ENCODE measurements at places on chromosomes 3 and 15.

- DNase-seq: no peak
These were observed 174.8 kb upstream of the BHLHE40 start for GRCh38 chr3:4804161-4805058.

DNA sequence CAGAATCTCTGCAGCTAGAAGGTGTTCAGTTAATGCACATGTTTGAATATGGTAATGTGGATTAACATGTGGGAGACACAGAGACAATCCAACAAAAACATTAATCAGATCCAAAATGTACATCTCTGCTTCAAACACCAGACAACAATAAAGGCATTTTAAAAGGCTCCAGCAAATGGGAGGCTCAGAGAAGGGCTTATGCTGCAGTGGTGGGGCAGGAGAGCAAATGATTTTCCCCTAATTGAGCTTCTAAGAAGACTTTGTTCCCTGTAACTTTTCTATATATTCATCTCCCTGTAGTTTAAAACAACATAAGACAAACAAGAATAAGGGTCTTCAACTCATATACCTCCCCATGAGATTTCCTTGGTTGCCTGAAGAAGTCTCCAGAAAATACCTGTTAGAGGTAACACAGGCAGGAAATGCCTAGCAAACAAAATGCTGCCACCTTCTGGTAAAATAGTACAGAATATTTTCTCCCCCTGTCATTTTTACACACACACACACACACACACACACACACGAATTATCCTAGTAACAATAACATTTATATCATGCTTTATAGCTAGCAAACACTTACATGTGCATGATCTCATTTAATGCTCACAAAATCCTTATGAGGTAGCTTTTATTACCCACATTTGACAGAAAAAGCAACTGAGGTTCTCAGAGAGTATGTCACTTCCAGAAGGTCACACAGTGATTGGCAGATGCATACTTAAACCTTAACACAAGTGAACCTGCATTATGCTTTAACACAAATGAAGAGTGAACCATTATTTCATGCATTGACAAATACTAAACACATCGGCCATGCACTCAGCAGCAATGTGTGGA is 123.4 kb upstream of the MB21D2 start:
- no peak for DNase-seq

- DNase-seq: no peak
These were observed 13.1 kb upstream of the ANP32A start for GRCh38 chr15:68833700-68834331.

DNA sequence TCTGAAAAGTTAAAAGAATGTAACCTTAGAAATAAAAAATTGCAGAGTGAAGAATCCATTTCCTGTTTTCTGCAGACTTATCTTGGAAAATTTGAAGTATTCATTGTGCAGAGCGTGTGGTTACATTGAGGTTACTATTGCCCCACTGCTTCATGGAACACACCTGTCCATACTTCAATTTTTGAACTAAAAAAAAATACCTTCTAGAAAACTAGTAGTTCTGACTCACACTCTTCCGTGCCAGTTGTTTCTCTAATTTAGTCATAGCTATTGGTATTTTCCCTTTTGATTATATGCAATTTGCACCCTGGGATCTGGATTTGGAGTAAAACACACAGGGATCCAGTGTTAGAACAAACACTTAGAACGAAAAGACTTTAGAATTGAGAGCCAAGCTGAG is 111.8 kb upstream of the LYSMD4 start:
- DNase-seq: no peak

GRCh38 chr15:90603893-90604292 is 74.2 kb downstream of the CRTC3 start:
- DNase-seq: peak; percentile 41

- DNase-seq: no peak
These were observed 207.1 kb downstream of the UACA start for GRCh38 chr15:70556151-70556741.

- no peak for DNase-seq
These were observed 55.9 kb downstream of the LRRK1 start for GRCh38 chr15:100975043-100975442.

- DNase-seq: no peak
These were observed 134.4 kb downstream of the TMCO5A start for GRCh38 chr15:38068626-38069391.

Data from hematopoietic multipotent progenitor cell treated with erythropoietin and hydrocortisone succinate and interleukin-3 and kit ligand, for 15 days (in vitro differentiated cells).